ENCODE measurements at places on chromosomes 7 and 10.

DNA sequence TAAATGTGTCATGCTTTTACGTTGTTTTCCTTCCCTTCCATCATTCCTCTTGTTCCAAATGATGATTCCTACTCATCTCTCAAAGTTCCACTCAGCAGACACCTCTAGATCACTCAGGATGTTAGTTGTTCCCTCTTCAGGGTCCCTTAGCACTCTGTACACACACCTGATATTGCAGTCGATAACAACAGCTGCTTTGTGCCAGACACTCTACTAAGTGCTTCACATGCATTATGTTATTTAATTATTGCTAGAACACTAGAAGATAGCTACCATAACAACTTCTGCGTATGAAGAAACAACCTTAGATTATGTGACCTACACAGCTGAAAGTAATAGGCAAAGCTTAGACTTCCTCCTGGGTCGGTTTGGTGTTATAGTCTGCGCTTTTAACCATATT, 29.6 kb downstream of the PCBD1 start:
- no peak for DNase-seq

GRCh38 chr7:44141221-44141850, at the start of gene MYL7:
MYL7 (minus strand) TSS chr7:44141332; CDS start chr7:44141305, 27 bp downstream.
- no peak for DNase-seq

- no peak for DNase-seq
Observed at GRCh38 chr7:104943502-104944343, 70.3 kb upstream of the KMT2E start.

GRCh38 chr7:21497072-21497471, 45.8 kb upstream of the DNAH11 start:
- DNase-seq: no peak

GRCh38 chr10:22581461-22581860, 132.9 kb downstream of the PIP4K2A start:
- no peak for DNase-seq

GRCh38 chr10:21661935-21662334, 127.9 kb downstream of the MLLT10 start:
- DNase-seq: no peak

- DNase-seq: no peak
Observed at GRCh38 chr10:119350502-119351097, 143.2 kb downstream of the GRK5 start.

All from Right ventricle myocardium inferior (tissue), 1 donor.